ENCODE measurements at places on chromosomes 5 and 9.

GRCh38 chr9:16787724-16788123, 82.7 kb downstream of the BNC2 start:
- peak; percentile 33 for DNase-seq

- DNase-seq: peak; percentile 76
Observed at GRCh38 chr5:131521252-131521651, 113.8 kb downstream of the RAPGEF6 start.

DNA sequence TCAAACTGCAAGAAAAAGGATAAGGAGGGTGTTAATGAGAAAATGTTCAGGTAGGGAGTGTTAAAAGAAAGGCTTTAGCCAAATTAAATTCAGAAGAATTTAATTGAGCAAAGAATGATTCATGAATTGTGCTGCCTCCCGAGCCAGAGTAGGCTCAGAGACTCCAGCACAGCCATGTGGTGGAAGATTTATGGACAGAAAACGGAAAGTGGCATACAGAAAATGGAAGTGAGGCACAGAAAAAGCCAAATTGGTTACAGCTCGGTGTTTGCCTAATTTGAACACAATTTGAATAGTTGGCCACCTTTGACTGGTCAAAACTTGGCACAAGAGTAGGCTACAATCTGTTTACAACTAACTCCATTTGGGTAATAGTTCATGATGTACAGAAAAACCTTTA, 9.6 kb upstream of the SLC30A5 start:
- no peak for DNase-seq

GRCh38 chr5:1730487-1730847, 69.2 kb downstream of the MRPL36 start:
- DNase-seq: no peak

GRCh38 chr5:160367261-160367660, 3.2 kb downstream of the C1QTNF2 start:
- DNase-seq: no peak

- DNase-seq: peak; percentile 16
Observed at GRCh38 chr5:154970759-154971158, 29.9 kb downstream of the MRPL22 start.

- DNase-seq: no peak
Observed at GRCh38 chr5:10623305-10623910, 59.5 kb downstream of the ANKRD33B start.

- no peak for DNase-seq
Observed at GRCh38 chr5:116454417-116454927, 120.2 kb downstream of the SEMA6A start.

DNA sequence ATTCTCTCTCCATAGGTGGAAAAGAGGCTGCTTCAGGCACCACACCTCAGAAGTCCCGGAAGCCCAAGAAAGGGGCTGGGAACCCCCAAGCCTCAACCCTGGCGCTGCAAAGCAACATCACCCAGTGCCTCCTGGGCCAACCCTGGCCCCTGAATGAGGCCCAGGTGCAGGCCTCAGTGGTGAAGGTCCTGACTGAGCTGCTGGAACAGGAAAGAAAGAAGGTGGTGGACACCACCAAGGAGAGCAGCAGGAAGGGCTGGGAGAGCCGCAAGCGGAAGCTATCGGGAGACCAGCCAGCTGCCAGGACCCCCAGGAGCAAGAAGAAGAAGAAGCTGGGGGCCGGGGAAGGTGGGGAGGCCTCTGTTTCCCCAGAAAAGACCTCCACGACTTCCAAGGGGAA, 16.4 kb downstream of the CD74 start:
- DNase-seq: no peak

DNA sequence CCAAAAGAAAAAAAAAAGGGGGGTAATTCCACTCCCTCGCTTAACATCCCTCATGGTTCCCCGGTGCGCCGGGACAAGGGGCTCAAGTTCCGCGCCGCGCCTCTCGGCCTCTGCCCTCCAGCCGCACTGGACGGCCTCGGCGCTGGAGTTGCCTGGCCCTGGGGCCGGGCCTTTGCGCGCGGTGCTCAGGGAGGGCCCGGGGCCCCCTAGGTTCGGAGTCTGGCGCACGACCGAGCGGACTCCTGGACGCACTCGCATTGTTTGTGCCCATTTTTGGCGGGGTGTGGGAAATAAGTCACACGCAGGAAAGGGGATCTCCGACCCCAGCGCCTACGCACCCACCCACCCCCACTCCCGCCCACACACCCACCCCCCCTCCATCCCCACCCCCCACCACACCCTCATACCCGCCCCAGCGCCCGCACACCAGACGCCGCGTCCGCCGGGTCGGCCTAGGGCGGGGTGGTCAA, 381 bp downstream of the MED22 start:
- peak; percentile 18 for DNase-seq

- DNase-seq: no peak
Observed at GRCh38 chr9:90309809-90310520, 332.7 kb downstream of the DIRAS2 start.

DNA sequence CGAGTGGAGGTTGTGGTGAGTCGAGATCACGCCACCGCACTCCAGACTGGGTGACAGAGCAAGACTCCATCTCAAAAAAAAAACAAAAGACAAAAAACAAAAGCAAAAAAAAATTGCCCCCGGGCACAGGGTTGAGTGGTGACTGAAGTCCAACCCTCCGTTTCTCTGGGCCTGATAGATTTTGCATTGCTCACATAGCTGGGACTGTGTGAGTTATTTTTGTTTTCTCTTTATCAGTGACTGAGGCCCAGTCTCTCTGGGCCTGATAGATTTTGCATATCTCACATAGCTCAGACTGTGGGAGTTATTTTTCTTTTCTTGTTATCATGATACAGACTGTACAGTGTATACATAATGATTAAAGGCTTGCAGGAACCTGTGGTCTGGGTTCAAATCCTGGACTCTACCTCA, 2.6 kb upstream of the SLC28A3 start:
- DNase-seq: no peak

- no peak for DNase-seq
Observed at GRCh38 chr9:81693671-81694378, 4.5 kb upstream of the TLE1 start.

DNA sequence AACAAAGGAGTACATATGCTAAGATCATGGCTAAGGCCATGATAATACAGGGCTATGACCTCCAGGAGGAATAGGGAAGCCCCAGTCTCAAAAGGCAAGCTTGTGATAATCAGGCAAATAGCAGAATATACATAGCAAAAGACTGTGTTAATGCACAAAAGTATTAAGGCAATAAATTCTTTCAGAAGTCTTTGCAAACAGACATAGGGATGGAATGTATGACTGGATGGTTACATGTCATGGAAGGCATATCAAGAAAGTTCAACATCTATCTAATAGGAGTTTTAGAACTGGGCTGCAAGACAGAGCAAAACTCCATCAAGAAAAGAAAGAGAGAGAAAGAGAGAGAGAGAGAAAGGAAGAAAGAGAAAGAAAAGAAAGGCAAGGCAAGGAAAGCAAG, 264.5 kb upstream of the CDH6 start:
- no peak for DNase-seq

DNA sequence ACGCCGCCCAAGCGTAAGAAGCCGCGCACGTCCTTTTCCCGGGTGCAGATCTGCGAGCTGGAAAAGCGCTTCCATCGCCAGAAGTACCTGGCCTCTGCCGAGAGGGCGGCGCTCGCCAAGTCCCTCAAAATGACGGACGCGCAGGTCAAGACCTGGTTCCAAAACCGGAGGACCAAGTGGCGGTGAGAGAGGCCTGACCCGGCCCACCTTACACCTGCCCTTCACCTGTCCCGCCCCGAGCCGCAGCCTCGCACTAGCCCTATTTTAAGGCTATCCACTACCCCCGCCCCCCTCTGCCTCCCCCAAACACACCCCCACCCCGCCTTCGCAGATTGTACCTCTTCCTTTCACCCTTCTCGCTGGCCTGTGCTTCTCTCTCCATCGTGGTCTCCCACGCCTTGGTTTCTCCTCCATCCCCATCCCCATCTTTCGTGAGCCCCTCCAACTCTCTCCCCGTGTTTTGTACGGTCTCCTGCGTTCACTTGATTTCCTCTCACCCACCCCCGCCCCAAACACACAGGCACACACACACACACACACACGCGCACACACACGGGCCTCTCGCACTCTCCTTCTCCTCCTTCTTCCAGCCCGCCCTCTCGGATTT, 1.3 kb downstream of the TLX3 start:
- no peak for DNase-seq

DNA sequence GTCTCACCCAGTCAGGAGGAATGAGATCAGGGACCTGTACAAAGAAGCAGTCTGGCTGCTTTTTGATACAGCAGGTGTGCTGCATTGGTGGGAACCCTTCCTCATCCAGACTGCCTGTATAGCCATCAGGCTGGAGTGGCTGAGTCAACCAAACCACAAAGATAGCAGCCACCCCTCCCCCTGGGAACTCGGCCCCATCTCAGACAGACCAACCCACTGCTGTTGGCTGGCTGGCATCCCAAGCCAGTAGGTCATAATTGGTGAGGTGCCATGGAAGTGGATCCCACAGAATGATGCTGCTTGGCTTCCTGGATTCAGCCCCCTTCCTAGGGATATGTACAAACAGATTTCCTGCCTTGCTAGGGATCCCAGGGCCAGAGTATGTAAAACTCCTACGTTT, 60.9 kb downstream of the YTHDC2 start:
- peak; percentile 65 for DNase-seq

DNA sequence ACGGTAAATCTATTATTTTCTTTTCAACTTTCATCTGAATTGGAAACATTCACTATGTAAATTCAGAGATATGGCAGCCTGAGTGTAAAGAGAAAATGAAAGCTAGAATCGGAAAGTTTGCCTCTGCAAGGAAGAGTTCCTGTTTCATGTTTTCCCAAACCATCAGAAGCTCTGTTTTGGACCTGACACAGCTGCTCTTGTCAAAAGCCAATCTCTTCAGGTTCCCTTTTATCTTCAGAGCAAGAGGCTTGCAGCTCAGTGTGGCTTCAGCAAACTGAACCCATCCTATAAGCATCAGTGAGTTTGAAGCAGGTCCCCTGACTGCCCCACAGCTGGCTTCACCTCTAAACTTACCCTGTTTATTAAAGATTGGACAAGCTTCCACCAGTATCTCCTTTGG, 1099.7 kb downstream of the DTWD2 start:
- no peak for DNase-seq

GRCh38 chr9:16121601-16122286, 568.9 kb downstream of the CCDC171 start:
- peak; percentile 28 for DNase-seq

DNA sequence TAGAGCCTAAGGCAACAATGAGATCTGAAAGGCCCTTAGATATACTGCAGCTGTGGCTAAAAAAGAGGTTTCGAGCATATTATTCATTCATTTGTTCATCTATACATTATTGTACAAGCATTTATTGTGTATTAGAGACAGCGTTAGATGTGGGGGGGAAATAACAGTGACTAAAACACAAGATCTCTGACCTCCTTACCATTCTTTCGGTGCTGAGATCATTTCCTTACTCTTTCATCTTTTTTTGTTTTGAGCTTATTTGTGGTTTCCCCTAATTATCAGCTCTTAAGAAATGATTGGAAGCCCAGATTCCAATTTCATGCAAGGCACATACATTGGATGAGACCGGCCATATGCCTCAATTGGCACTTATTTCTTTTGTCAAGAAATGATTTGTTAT, 113.2 kb downstream of the SEC61B start:
- DNase-seq: no peak

DNA sequence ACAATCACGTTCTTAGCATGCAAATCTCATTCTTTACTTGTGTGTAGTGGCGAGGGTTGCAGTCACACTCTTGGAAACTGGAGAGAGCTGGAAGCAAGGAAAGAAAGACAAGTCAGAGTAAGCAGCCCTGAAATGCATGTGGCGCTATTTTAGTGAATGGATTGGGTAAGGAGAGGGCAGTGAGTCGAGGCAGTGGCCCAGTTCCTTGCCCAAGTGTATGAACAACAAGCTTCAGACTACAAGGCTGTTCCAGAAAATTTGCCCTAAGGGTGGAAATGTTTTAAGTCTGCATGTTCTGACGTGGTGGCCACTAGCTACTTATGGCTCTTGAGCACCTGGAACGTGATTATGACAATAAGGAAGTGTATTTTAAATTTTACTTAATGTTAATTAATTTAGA, 59.4 kb upstream of the PTPN3 start:
- no peak for DNase-seq

GRCh38 chr9:127121628-127122175, 733 bp downstream of the ANGPTL2 start:
- no peak for DNase-seq

- DNase-seq: peak; percentile 66
Observed at GRCh38 chr5:61866930-61867329, 439.1 kb upstream of the KIF2A start.

DNA sequence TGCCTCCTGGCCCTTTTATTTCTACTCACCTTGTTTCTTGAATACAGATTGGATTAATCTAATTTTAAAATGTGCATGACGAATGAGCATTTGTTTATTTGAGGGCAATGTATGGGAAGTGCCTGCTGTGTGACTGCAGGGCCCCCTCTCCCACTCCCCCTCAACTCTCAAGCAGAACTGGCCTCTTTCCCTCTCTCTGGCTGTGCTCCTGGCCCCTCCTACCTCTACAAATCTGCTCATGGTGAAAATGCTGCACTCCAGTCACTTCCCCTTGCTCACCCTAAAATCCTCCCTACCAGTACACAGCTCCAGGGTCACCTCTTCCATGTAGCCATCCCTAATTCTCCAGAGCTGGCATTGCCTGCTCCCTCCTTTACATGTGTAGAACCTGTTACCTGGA, 17.2 kb upstream of the NDST1 start:
- DNase-seq: no peak

DNA sequence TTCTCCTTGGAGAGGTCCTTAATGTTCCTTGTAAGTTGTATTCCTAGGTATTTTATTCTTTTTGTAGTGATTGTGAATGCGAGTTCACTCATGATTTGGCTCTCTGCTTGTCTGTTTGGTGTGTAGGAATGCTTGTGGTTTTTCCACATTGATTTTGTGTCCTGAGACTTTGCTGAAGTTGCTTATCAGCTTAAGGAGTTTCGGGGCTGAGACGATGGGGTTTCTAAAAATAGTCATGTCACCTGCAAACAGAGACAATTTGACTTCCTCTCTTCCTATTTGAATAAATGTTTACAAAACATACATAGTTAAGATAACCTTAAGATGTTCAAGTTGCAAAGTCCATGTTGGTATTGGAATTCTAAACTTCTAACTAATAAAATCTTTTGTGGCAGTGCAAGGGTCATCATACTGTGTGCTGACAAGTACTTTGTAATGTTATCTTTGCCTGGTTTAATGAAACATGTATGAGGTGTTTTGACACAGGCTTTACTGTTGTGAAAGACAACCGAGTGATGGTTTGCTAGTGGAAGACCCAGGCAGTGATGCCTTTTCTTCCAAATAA, 286.2 kb downstream of the MRPS30 start:
- no peak for DNase-seq

DNA sequence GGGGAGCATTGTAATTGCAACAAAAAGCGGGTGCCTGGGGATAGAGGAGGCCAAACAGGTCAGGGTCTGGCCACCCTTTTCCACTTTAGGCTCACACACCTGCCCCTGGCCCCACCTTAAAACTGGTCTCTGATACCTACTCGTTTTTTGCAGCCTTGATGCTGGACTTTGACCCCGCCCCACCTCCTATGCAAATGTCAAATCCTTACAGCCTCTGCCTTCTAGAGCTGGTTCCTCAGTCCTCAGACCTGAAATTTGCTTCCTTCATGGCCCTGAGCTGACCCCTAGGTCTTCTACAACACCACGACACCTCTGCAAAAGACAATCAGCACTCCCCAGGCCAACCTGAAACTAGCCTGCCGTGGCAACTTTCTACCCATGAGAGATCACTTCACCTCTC, 37.7 kb downstream of the SMIM23 start:
- no peak for DNase-seq

GRCh38 chr5:132258102-132259068, 889 bp downstream of the PDLIM4 start:
- DNase-seq: peak; percentile 14

- DNase-seq: no peak
Observed at GRCh38 chr9:76313771-76314170, 80.5 kb downstream of the RFK start.

All from PC-3 (cell line).